ENCODE measurements at places on chromosomes 11 and 22. TPM values are rescaled to one million over a fixed set of nuclear protein-coding genes. Genes with fewer than 3 reads are reported as not detected.

DNA sequence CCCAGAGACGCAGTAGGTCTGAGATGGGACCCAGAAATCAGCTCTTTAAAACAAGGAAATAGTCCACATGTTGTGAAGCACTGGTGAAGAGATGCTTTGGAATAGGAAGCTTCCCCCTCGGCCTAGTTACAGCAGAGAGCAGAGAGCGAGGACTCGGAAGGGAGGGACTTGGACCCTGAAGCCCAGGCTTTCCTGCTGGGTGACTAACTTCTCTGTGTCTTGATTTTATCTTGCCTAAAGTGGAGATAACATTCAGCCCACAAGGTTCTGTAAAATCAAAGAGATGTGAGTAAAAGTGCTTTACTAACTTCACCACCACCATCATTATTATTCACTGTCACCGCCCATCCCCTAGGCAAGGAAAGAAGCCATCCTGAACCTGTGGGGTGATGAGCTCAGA, 58.4 kb downstream of the THAP12 start:
- no peak for DNase-seq

DNA sequence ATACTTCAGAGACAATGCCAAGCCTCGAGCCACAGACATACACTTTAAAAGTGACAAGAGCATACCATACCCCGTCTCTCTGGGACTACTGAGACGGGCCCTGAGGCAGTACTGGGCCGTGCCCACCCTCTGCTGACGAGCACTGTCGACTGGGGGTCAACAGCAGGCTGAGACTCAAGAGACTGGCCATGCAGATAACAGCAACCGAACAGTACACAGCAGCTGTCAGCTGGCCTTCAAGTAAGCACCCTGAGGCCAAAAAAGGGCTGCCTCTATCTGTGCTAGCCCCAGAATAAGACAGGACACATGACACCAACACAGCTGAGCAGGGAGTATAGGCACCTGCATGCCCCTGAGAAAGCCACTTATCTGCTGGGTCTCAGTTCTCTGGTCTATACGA, 18.9 kb upstream of the TMEM121B start:
- no peak for DNase-seq

DNA sequence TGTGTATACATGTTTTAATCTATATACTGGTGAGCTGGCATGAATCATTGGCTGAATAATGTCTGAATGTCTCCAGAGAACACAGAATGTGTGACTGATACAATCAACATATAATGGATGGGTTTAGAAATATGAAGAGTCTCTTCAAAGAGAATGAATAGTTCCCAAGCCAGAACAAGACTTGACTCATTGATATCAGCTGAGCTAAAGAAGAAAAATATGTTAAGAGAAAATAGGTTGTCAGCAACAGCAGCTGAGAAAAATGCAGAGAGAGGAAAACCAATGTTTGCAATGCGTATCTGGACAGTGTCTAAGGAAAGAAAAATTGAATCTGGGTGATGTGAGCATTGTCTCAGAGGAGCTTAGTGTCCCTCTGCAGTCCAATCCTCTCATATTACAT, 1281.8 kb upstream of the TENM4 start:
- no peak for DNase-seq

The PANX3 gene
- not detected for total RNA-seq

The MFRP gene
- total RNA-seq = not detected

The MYO18B gene
- total RNA-seq = not detected

The CYTH4 gene
- 0.11 TPM for total RNA-seq

All from pulmonary artery endothelial cell (primary cell).